ENCODE measurements at places on chromosomes 11 and 22.
A peak's percentile ranks its signal among the peaks of the same experiment; 100 is the strongest.

- peak; percentile 21 for DNase-seq
Measured at GRCh38 chr11:64232182-64232966, 2.0 kb upstream of the VEGFB start.

- no peak for DNase-seq
Measured at GRCh38 chr11:43573233-43573632, 107.3 kb upstream of the HSD17B12 start.

DNA sequence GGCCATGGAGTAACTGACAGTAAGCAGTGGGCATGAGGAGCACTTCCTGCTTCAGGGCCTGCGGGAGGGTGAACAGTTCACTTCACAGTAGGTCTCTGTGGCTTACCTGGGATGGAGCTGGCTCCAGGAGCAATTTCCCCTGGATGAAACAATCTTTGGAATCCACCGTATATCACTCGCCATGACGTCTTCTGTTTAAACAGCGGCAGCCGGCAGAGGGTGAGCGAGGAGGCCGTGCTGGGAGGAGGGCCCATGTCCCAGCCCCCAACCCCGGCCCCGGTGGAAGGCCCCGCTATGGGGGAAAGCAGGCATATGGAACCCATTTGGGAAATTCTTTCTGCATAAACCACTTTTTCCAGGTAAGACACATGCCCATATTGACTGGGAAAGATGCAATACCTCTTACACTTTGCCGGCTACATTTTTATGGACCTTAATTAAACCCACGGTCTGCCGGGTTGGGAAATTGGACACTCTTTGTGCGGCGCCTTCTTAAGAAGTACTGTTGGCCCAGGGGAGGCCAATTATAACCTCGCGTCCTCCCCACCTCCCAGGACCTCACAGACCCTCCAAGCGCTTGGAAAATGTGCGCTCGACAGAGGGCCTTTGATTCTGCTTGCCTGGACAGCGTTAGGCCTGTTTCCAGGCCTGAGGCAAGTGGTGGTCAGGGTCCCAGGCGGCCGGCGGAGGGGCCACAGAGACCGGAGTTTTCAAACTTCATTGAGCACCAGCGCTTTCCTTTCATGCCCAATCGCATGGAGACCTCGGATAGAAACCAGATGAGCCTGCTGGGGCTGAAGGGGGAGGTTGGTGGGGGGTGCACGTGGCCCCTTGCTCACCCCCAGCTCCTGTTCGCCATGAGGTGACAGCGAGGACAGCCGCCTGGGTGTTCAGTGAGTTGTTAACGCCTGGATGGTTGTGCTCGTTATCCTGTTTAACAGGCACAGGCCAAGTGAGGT, 40.4 kb downstream of the SMIM38 start:
- DNase-seq: no peak

GRCh38 chr11:81987829-81988472, 745.7 kb downstream of the FAM181B start:
- DNase-seq: peak; percentile 35

GRCh38 chr22:29253561-29254285, 14.1 kb downstream of the RHBDD3 start:
- no peak for DNase-seq

GRCh38 chr11:82924522-82925224, 23.1 kb downstream of the DDIAS start:
- no peak for DNase-seq

DNA sequence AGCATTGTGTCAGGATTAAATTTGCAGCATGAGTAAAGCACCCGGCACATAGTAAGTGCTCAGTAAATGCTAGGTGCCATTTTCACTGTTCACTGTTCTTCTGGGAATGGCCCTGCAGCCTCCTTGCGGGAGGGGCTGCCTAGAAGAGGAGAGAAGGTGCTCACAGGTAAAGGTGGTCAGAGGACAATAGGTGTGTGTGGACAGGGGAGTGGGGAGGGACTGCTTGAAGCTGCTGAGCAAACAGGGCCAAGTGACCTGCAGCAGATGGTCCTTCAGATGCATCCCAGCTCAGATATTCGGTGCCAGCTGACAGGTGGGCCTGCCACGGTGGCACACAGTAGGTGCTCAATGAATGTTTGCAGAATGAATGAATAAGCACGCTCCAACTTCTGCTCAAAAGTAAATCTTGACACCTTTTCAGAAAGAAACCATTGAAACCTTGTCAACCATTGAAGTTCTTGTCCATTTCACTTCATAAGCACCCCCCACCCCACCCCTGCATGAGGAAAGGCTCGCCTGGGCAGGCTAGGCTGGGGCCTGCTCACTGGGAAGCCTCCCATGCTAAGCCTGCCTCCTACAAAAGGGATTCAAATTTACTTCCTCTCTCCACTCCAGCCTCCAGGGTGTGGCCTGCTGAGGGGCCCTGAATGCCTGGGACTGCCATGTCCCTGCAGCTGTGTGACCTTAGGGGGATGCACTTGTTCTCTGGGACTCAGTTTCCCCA, 1.6 kb downstream of the KIAA0930 start:
- no peak for DNase-seq

DNA sequence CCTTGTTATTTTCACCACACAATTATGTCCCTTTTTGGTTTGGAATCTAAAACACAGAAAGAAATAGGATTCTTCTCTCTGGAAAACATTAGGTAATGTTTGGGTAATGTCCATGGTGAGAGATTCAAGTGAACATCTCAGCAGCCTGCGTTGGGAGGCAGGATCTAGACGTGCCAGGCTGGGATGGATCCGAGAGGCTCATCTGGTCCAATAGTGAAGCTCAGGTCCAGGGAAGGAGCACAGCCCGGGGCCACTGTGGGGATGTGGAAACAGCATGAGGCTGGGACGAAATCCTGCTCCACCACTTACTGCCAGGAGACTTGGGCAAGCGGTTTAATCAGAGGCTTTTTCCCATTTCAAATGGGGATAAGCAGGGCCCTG, 109.9 kb downstream of the CSNK2A3 start:
- DNase-seq: peak; percentile 58

- DNase-seq: no peak
Measured at GRCh38 chr11:771617-772204, 5.6 kb downstream of the GATD1 start.

DNA sequence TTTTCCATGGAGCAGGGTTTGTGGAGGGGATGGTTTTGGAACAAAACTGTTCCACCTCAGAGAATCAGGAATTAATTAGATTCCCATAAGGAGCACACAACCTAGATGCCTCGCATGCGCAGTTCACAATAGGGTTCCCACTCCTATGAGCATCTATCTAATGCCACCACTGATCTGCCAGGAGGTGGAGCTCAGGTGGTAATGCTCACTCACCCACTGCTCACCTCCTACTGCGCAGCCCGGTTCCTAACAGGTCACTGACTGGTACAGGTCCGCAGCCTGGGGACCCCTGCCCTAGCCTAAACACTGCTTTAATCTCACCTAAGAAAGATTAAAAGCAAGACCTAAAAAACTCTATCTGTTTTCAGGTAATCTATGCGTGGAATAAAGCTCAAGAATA, 553.0 kb downstream of the JRKL start:
- DNase-seq: no peak

GRCh38 chr22:23622634-23623033, 9.5 kb downstream of the DRICH1 start:
- DNase-seq: no peak

DNA sequence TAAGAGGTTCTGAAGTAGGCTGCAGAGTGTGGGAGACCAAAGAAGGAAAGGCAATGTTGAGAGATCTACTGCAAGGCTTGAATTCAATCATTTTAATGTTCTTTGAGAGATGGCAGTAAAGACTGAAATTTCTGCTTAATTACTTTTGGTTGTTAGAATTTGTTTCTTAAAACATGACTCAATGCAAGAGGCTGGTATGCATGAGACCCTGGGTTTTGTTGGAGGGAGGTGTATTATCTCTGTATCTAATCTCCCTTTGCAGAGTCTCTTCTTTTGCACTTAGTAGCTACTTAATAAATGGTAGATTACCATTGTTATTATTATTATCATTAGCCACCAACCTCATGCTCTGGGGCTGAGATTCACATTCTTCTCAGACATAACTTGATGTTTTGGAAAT, 87.4 kb upstream of the DRD2 start:
- no peak for DNase-seq

DNA sequence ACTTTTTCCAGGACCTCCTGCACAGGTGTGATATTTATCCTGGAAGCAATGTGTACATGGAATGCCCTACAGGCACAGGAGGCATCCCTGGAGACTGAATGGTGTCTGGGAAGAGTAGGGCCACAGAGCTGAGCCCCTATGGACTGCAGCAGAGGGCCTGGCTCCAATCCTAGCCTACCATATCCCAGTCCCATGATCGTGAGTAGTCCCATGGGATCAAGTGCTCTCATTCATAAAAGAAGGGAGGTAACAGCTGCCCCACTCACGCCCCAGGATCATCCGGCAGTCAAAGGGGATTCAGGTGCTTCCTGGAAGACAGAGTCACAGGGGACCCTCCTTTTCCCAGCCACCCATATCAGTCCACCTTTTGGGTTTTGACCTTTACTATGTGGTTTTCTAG, 24.0 kb downstream of the ANKK1 start:
- DNase-seq: no peak

- DNase-seq: no peak
Measured at GRCh38 chr11:120031612-120032600, 106.0 kb downstream of the TRIM29 start.

- no peak for DNase-seq
Measured at GRCh38 chr11:88295028-88295427, 42.5 kb downstream of the CTSC start.

DNA sequence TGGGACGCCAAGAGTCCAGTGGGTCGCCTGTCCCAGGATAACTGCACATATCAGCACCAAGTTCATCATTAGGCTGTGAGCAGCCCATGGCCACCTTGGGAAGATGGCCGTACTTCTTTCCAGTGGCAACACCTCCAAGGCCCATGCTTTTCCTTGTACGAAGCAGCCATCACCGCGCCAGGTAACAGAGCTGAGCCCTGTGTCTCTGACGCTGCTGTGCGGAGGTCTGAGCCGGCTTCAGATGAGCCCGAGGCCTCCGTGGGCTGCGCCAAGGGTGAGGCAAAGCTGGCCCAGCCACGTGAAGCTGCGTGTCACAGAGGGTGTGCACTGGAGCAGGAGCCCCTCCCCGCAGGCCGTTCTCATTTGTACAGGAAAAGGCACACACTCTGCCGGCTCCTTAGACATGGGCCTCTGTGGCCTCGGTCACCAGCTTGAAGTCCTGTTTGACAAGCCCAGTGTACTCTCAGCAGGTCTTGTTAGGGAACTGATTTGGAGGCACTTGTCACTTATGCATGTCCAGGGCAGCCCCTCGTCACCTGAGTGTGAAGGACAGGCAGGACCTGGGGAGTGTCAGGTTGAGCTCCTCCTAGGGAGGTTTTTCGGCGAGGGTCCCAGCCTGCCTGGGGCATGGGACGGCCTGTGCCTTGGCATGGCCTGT, 401.5 kb downstream of the TBC1D22A start:
- no peak for DNase-seq

DNA sequence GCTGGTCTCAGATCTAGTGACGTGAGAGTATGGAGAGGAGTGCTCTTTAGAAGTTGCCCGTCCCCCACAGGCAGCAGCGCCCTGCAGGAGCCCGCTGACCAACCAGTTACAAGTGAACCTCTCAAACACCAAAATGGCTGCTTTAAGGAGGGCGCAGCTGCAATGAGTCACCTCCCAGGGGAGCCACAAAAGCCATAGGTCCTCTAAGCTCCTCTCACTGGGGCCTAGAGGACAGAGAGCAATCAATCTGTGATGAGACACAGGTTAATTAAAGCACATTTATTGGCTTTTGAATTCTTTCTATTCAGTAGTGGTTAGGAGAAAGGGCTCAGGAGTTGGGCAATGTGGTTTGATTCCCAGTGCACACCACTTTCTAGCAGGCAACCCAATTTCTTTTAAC, 15.5 kb upstream of the RAPSN start:
- no peak for DNase-seq
